GM12892 (cell line): ENCODE measurements at places on chromosomes 7 and 10.

DNA sequence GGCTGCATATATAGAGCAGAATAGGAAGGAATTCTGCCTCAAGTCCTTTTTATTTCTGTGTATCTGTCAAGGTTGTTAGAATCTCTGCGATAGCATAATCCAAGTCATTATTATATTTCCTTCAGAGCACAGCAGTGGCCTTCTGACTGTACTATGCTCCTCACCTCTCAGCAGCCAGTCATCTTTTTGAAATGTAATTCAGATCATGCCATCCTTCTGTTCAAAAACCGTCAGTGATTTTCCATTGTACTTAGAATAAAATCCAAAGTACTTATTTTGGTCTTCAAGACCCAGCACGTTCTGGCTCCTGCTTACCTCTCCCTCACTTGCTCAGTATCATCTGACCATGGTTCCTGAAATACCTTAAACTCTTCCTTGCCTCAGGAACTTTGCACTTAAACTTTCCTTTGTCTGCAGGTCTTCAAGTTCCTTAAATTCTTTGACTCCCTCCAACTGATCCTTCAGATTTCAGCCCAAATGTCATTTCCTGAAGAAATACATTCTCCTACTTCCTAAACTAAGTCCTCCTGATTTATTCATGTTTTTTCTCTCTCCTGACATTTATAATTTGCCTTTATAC, 112.4 kb downstream of the ST7 start:
- no peak for DNase-seq

DNA sequence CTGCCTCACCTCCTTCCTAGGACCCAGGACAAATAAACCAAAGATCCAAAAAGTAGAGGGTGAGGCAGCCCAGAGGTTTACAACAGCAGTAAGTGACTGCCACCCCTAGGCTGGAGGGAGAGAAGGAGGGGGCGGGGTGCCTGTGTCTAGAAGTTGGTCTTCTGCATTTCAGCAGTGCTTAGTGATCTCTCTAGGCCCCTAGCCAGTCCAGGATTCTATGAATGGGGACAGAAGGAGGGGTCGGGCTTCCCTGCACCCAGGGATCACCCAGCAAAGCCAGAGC, 62.8 kb upstream of the KDM7A start:
- DNase-seq: no peak

GRCh38 chr10:86599729-86600128, 54.6 kb upstream of the OPN4 start:
- no peak for DNase-seq

DNA sequence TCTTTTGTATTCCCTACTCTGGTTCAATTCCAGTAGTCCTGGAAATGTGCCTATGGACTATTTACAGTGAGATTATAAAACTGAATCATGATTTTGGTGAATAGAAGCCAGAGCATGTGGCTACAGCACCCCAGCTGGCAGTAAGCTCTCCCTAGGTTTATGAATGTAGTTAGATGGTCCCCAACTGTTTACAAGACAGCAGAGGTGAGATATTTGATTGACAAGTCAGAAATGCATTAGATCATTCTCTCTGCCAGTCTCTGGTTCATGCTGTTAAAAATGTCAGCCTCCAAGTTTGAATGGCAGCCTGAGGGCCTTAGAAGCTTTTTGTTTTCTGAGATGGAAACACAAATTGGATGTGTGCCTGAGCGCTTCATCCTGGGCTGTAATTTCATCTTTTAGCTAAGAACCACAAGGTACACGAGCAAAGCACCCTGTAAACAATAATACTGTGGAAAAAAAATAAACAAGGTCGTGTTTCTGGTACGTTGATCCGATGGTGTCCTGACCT, 85.0 kb downstream of the BTRC start:
- DNase-seq: no peak

GRCh38 chr7:96287559-96287958, 34.3 kb downstream of the SLC25A13 start:
- DNase-seq: no peak
